Spinal cord (tissue), 10 donors: ENCODE measurements at places on chromosomes 11 and 22.

- no peaks in the 10 kb centered on the region for H3K27me3 ChIP-seq
- no peaks in the 10 kb centered on the region for H3K4me1 ChIP-seq
- H3K36me3 ChIP-seq: peaks cover 4% of the 10 kb centered on the region
- no peak overlapping the region for H3K4me3 ChIP-seq
- no peak for DNase-seq
- no peak overlapping the region for H3K27ac ChIP-seq
Measured at GRCh38 chr11:43377389-43377788, 18.7 kb downstream of the TTC17 start.

GRCh38 chr11:1522081-1522424 lies 35.5 kb upstream of the MOB2 start:
- H3K27me3 ChIP-seq: no peaks in the 10 kb centered on the region
- no peak overlapping the region for H3K27ac ChIP-seq
- no peak for DNase-seq
- H3K4me3 ChIP-seq: no peak overlapping the region

- no peaks in the 10 kb centered on the region for H3K27me3 ChIP-seq
- H3K27ac ChIP-seq: peak overlapping the region; percentile 18
Measured at GRCh38 chr11:9138133-9138453, 46.7 kb upstream of the SCUBE2 start.

DNA sequence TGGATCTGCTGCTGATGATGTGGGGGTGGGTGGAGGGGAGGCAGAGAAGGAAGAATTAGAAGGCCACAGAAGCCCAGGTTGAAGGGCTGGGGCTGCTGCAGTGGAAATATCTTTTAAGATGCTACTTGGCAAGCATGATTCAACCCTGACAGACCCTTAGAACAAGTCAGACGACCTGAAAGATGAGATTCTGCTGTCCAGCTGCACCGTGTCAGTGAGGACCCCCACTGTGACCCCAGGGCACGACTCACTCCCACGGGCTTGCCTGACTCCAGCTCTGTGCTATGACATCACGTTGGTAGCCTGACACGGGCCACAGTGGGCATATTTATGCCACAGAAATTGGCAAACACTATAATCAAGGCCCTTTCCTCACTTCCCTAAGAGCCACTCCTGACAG lies 36.0 kb downstream of the LRFN4 start:
- no peak overlapping the region for H3K27ac ChIP-seq
- peaks cover 3% of the 10 kb centered on the region for H3K36me3 ChIP-seq
- no peaks in the 10 kb centered on the region for H3K27me3 ChIP-seq
- H3K4me1 ChIP-seq: peaks cover 17% of the 10 kb centered on the region
- H3K4me3 ChIP-seq: no peak overlapping the region
- no peak for DNase-seq

- H3K27ac ChIP-seq: no peak overlapping the region
- H3K4me1 ChIP-seq: peaks cover 24% of the 10 kb centered on the region
- no peaks in the 10 kb centered on the region for H3K36me3 ChIP-seq
- no peak overlapping the region for H3K4me3 ChIP-seq
Measured at GRCh38 chr11:132238331-132238866, 868.0 kb downstream of the NTM start.

DNA sequence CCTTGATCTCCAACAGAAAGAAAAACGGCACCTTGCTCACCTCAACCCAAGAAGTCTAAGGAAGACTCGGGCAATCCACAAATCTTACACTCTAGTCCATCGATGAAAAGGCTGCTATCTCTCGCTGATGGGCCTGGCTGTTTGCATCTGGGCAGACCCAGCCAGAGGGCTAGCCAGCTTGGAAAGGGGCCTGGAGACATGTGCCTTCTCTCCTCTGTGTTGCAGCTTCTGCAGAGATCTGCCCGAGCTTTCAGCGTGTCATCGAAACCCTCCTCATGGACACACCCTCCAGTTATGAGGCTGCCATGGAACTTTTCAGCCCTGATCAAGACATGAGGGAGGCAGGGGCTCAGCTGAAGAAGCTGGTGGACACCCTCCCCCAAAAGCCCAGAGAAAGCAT lies 3.2 kb downstream of the SCGB1A1 start:
- DNase-seq: no peak
- no peak overlapping the region for H3K27ac ChIP-seq
- H3K27me3 ChIP-seq: no peaks in the 10 kb centered on the region

DNA sequence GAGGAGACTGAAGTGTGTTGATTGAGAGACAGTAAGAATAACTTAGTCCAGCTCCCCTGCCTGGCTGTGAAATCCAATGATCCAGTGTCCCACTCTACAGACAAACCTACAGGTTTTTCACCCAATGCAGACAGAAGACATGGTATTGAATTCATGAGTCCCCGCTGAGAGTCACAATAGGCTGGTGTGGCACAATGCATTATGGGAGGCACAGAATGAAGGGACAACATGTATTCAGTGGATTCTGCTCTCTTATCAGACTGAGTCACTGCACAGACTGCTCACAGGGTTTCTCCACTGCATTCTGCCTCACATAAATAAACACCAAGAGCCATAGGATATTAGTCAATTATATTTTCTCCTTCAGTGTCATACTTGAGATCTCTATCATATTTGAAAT lies 55.2 kb upstream of the TOP3B start:
- no peaks in the 10 kb centered on the region for H3K27me3 ChIP-seq
- no peaks in the 10 kb centered on the region for H3K36me3 ChIP-seq
- H3K27ac ChIP-seq: no peak overlapping the region
- DNase-seq: no peak
- no peak overlapping the region for H3K4me3 ChIP-seq

- no peaks in the 10 kb centered on the region for H3K36me3 ChIP-seq
- H3K4me1 ChIP-seq: no peaks in the 10 kb centered on the region
- no peak overlapping the region for H3K4me3 ChIP-seq
- DNase-seq: no peak
Measured at GRCh38 chr22:45058622-45058912, 48.8 kb upstream of the PHF21B start.

GRCh38 chr11:120817158-120817557 lies 206.7 kb upstream of the TBCEL start:
- peaks cover 48% of the 10 kb centered on the region for H3K4me1 ChIP-seq
- H3K36me3 ChIP-seq: peaks cover 6% of the 10 kb centered on the region
- H3K4me3 ChIP-seq: no peak overlapping the region
- no peak overlapping the region for H3K27ac ChIP-seq
- no peaks in the 10 kb centered on the region for H3K27me3 ChIP-seq

DNA sequence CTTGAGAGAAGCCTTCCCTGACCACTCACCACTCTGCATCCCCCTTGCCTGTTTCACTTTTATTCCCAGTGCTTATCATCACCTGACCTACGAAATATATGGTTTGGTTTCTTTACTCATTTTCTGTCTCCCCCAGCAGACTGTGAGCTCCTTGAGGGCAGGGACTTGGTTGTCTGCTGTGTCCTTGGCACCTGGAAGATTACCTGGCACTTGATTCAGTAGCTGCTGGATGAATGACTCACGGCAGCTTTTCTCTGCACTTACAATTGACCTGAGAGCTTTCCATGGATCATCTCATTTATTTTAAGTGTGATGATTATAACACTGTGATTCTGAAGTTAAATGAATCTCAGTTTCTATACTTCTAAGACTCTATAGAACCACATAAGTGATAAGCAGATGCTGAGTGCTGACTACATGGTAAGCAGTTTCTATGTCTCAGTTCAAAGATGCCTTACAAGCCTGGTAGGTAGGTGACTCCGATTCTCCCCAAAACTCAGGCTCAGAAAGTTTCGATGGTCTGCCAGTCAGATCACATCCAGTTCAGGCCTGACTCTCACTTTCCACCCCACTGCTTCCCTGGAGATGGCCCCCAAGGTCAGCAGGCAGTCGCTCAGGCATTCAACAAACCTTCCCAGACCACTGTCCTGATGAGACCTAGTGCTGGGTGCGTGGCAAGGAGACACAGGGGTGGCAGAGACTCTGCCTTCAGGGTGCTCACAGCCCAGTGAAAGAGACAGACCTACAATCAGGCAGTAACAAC lies 11.6 kb downstream of the IL2RB start:
- H3K4me3 ChIP-seq: no peak overlapping the region
- no peaks in the 10 kb centered on the region for H3K4me1 ChIP-seq
- no peaks in the 10 kb centered on the region for H3K36me3 ChIP-seq
- no peak for DNase-seq

DNA sequence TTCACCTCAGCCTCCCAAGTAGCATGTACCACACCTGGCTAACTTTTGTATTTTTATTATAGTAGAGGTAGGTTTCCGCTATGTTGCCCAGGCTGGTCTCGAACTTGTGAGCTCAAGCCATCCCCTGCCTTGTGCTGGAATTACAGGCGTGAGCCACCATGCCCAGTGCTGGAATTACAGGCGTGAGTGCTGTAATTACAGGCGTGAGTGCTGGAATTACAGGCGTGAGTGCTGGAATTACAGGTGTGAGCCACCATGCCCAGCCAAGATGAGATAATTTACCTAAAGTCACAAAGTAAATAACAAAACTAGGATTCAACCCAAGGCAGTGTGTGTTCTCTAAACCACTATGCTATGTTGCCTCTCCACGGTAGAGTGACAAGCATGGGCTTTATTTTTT lies 3.6 kb upstream of the UBXN1 start:
- H3K4me1 ChIP-seq: peaks cover 18% of the 10 kb centered on the region
- DNase-seq: no peak
- H3K4me3 ChIP-seq: no peak overlapping the region
- H3K36me3 ChIP-seq: no peaks in the 10 kb centered on the region
- H3K27ac ChIP-seq: no peak overlapping the region
- peaks cover 2% of the 10 kb centered on the region for H3K27me3 ChIP-seq
